ENCODE measurements at places on chromosomes 1 and 21.

DNA sequence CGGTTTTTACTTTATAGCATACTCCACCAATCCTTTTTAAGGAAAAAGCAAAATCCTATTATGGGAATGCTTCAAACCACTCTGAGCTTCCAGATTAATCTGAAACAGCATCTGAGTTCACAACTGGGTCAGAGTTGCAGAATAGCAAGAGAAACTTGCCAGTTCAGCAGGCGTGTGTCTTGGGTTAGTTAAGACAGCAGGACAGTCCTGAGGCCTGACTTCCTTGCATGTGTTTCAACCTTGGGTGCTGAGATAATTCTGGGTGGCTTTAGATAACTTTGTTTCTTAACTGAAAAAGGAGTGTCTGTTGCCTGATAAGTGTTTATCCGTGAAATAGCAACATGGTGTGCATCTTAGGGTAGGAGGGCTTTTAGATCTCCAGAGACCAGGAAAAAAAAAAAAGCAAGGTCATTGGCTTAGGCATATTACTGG, 169.2 kb downstream of the DHRS3 start:
- DNase-seq, result peak; percentile 14

GRCh38 chr1:94725566-94725965, 94.6 kb upstream of the SLC44A3 start:
- no peak for DNase-seq

- no peak for DNase-seq
These were observed 10.8 kb downstream of the GPR3 start for GRCh38 chr1:27403065-27403726.

DNA sequence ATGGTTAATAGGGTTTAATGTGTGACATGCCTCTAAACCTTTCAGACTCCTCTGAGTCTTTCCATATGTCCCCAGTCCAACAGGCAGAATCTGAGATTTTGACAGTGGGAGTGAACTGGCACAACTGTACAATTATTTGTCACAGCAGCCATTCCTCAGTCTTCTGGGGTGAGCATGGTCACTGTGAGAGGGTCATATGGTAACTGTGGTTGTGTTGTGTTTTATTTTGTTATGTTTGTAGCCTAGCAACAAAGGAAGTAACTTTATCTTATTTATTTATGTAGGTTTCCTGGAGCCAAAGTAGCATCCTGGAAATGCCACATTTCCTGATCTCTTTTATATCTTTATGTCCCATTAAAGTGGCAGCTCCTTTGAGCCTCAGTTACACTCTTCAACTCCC, 1067.9 kb downstream of the TTLL7 start:
- no peak for DNase-seq

DNA sequence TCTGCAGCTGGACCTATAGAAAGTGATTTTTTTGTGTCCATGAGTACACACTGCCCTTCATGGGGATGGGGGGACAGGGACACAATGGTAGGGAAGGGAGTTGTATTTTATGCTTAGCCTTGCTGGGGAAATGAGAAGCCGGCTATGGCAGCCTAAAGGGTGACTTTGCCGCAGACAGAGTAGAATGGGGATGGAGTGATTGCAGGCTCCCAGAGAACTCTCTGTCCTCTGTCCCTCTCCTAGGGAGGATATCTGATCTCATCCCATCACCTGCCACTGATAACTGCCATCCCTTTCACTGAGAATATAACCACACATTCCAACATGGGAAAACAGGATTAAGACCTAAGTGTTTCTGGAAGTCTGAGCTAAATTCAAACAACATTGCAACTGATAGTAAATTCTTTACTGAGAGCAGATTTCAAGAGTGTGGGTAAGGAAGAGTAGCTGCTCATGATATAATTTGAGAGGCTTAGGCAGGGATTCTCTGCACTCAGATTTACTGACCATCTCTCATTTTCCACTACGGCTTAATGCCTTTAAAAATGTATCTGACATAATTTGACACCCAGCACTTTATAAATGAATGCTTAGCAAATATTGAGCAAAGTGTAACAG, 13.9 kb downstream of the SH2D1B start:
- DNase-seq, result no peak
